ENCODE measurements at places on chromosomes 7 and 10. TPM values are rescaled to one million over a fixed set of nuclear protein-coding genes. Genes with fewer than 3 reads are reported as not detected.

The AOAH gene
- 3.4 TPM for total RNA-seq

The MLXIPL gene
- total RNA-seq: not detected

The SKIDA1 gene
- total RNA-seq: 6.9 TPM

The YAE1 gene
- total RNA-seq: 46.5 TPM

The ABCC2 gene
- total RNA-seq: 0.49 TPM

The KEL gene
- 0.49 TPM for total RNA-seq

The HMX2 gene
- total RNA-seq: not detected

The LRRC17 gene
- 11.8 TPM for total RNA-seq

The PLEKHS1 gene
- not detected for total RNA-seq

The HIP1 gene
- total RNA-seq: 17.9 TPM

The TMEM236 gene
- total RNA-seq: under 0.01 TPM

The PLXNA4 gene
- 89.2 TPM for total RNA-seq

The NODAL gene
- total RNA-seq: 2.0 TPM

The EPHA1 gene
- 0.49 TPM for total RNA-seq

The CALCR gene
- not detected for total RNA-seq

The OR2A7 gene
- total RNA-seq: 0.74 TPM

The IQUB gene
- total RNA-seq: 2.0 TPM

The FRMPD2 gene
- total RNA-seq: 4.2 TPM

The INSYN2A gene
- 7.4 TPM for total RNA-seq

The FKBP9 gene
- total RNA-seq: 33.9 TPM

The TMEM196 gene
- 12.0 TPM for total RNA-seq

The NEUROG3 gene
- total RNA-seq: not detected

The CPA5 gene
- total RNA-seq: not detected

The GIMAP1 gene
- 0.49 TPM for total RNA-seq
